ENCODE measurements at places on chromosomes 12 and 14.
A peak's percentile ranks its signal among the peaks of the same experiment; 100 is the strongest.

- no peak for DNase-seq
- H3K4me1 ChIP-seq, result peaks cover 85% of the 10 kb centered on the region
- H3K27me3 ChIP-seq, result no peaks in the 10 kb centered on the region
- no peak overlapping the region for H3K4me3 ChIP-seq
These were observed 65.9 kb upstream of the CDKN3 start for GRCh38 chr14:54330876-54331275.

GRCh38 chr14:61706096-61706690 lies 10.9 kb downstream of the HIF1A start:
- peaks cover 50% of the 10 kb centered on the region for H3K36me3 ChIP-seq
- no peak overlapping the region for H3K4me3 ChIP-seq
- no peaks in the 10 kb centered on the region for H3K27me3 ChIP-seq
- no peak for DNase-seq
- H3K4me1 ChIP-seq, result peaks cover 4% of the 10 kb centered on the region
- H3K27ac ChIP-seq, result no peak overlapping the region

- peaks cover 14% of the 10 kb centered on the region for H3K4me1 ChIP-seq
- H3K4me3 ChIP-seq, result no peak overlapping the region
- peaks cover 2% of the 10 kb centered on the region for H3K27me3 ChIP-seq
- no peak overlapping the region for H3K27ac ChIP-seq
These were observed 58.4 kb downstream of the PTPN21 start for GRCh38 chr14:88496414-88496813.

DNA sequence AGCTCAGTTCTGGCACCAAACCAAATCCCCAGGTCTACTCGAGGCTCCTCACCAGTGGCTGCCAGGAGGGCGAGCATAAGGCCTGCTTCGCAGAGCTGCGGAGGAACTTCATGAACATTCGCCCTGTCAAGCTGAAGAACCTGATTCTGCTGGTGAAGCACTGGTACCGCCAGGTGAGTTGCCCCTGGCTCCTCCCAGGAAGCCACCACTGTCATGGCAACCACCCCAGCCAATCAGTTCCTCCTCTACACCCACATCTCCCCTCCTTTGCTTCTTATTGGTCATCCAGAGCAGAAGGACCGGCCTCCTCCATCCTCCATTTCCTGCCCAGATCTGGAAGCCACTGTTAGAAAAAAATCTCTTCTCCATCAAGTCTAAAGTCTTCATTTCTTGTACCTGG lies 17.2 kb upstream of the OAS2 start:
- no peak for DNase-seq
- H3K4me3 ChIP-seq, result no peak overlapping the region
- H3K4me1 ChIP-seq, result no peaks in the 10 kb centered on the region

DNA sequence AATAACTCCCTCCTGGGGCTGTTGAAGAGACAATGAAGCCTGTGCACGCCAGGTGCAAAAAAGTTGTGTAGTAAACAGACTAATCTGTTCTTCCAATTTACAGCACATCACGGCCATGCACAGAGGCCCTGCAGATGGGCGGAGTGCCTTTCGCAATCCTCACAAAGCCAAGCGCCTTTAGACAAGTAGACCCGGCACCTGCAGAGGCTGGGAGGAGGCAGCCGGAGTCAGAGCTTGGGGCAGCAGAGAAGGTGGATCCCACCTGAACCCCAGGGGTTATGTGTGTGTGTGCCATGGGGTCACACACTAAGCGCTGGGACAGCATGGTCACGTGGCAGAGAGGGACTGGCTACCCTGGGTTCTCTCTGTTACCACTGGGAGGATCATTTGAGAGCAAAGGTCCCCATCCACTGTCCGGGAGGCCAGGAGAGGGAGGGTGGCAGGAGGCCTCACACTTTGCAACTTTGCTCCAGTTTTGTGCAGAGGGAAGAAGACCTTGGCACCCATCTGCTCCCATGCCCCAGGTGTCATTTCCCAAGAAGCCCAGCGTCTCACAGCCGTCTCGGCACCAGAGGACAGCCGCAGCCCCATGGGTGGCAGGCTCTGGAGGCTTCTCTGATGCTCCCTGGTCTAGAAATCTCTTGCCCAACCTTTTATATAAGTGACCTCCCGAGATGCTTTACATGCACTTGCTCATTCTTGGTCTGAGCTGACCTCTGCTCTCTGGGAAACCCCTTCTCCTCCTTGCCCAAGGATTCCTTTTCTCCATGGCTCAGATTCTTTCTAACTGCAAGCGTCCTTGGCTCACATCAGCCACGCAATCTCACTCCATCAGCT lies 80.0 kb upstream of the DICER1 start:
- no peak overlapping the region for H3K4me3 ChIP-seq
- peaks cover 3% of the 10 kb centered on the region for H3K27me3 ChIP-seq
- peak overlapping the region; percentile 50 for H3K27ac ChIP-seq

DNA sequence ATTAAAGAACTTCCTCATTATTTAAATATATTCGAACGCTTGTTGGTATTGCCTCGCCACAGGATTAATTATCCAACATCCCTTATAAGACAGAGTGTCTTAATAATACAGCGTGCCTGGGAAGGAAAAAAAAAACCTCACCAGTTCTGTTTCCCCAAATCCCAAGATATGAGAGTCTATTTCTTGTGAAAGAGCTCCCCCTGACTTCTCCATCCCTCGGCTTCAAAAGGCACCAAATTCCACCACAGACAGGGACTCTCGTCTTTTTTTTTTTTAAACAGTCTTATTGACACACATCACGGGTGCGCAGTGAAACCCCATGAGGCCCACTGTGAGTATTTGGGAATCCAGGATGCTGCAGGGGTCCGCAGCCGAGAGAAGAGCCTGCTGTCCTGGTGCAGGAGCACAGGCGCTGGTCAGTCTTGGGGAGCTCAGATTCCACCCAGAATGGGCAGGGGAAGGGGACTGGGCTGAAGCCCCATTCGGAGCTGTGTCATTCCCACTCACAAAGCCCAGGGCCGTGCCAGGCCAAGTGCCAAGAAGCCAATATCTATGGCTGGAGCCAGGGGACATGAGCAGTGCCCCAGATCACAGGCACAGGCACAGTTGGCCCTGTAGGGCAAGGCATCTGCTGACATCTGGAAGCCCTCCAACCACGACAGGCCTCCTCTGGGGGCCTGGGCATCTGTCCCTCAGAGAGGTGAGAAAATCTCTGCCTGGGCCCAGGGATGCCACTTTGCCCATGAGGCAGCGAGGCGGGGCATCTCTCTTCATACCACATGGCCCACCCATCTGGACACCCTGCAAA lies 71.9 kb downstream of the BCL11B start:
- no peak overlapping the region for H3K4me3 ChIP-seq
- peaks cover 48% of the 10 kb centered on the region for H3K4me1 ChIP-seq
- H3K36me3 ChIP-seq, result no peaks in the 10 kb centered on the region
- H3K27me3 ChIP-seq, result peaks cover 20% of the 10 kb centered on the region
- H3K27ac ChIP-seq, result no peak overlapping the region

- H3K36me3 ChIP-seq, result peaks cover 48% of the 10 kb centered on the region
- H3K4me1 ChIP-seq, result peaks cover 41% of the 10 kb centered on the region
- no peak overlapping the region for H3K27ac ChIP-seq
- peaks cover 4% of the 10 kb centered on the region for H3K27me3 ChIP-seq
- H3K4me3 ChIP-seq, result no peak overlapping the region
- DNase-seq, result no peak
These were observed 14.1 kb downstream of the FBXW8 start for GRCh38 chr12:116924558-116925453.

GRCh38 chr14:75636100-75636692 lies 24.5 kb downstream of the ERG28 start:
- H3K4me3 ChIP-seq, result no peak overlapping the region
- H3K27me3 ChIP-seq, result peaks cover 8% of the 10 kb centered on the region
- H3K27ac ChIP-seq, result no peak overlapping the region
- H3K4me1 ChIP-seq, result peaks cover 13% of the 10 kb centered on the region
- H3K36me3 ChIP-seq, result no peaks in the 10 kb centered on the region
